ENCODE measurements at places on chromosomes 16 and 17.

DNA sequence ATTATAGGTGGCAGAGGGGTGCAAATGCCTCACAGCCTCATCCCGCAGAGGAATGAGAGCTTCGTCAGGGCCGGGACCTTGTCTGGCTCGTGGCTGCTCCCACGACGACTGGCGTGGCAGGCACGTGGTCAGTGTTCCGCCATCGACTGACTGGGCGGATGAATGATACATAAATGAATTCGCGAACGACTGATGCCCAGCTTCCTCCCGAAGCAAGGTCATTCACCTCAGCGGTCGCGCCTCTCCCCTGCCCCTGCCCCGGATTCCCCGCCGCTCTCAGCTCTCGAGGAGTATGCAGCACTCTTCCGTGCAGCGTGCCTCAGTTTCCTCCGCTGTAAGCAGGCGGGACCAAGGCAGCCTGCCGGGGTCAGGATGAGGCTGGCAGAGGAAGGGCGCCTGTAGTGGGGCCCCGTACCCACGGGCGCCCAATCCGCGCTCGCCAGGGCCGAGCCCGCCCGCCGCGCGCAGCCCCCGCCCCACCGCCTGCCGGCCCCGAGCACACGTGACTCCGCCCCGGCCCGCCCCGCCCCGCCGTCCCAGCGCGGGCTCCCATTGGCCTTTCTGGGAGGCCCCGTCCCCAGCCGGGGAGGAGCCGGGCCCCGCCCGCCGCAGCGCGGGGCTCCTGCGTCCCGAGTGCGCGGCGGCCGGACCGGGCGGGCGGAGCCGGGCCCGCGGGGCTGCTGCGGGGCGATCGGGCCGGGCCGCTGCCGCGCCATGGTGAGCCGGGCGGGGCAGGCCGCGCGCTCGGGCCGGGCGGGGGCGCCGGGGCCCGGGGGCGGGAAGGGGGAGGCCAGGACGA is at the start of gene SNN:
SNN (plus strand) TSS at position 632 of the 799 bp plus-strand sequence. CDS start 7,605 bp downstream, outside the sequence.
- DNase-seq = peak; percentile 99

- no peak for DNase-seq
Measured at GRCh38 chr16:3713587-3714242, 3.6 kb downstream of the TRAP1 start.

GRCh38 chr16:88924834-88925539 is 52.0 kb downstream of the CBFA2T3 start:
- DNase-seq = peak; percentile 79

- DNase-seq = no peak
Measured at GRCh38 chr16:80988756-80989155, 17.9 kb downstream of the CMC2 start.

DNA sequence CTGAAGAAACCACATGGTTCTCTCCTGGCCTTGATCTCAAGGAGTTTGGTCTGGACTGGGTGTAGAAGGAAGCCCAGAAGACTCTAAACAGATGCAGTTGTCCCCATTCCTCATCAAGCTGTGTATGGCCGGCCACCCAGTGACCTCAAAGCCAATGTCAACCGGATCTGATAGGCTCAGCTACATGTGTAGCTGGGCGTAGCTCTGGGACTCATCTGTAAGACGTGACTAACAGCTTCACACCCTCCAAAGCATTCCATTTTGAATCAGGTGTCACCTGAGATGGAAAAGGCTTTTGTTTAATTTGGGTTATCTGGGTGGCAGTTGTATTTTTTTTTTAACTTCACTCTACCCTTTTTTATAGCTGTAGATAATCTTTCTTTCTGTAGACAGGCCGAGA is 130.4 kb downstream of the ABCC12 start:
- DNase-seq = no peak

DNA sequence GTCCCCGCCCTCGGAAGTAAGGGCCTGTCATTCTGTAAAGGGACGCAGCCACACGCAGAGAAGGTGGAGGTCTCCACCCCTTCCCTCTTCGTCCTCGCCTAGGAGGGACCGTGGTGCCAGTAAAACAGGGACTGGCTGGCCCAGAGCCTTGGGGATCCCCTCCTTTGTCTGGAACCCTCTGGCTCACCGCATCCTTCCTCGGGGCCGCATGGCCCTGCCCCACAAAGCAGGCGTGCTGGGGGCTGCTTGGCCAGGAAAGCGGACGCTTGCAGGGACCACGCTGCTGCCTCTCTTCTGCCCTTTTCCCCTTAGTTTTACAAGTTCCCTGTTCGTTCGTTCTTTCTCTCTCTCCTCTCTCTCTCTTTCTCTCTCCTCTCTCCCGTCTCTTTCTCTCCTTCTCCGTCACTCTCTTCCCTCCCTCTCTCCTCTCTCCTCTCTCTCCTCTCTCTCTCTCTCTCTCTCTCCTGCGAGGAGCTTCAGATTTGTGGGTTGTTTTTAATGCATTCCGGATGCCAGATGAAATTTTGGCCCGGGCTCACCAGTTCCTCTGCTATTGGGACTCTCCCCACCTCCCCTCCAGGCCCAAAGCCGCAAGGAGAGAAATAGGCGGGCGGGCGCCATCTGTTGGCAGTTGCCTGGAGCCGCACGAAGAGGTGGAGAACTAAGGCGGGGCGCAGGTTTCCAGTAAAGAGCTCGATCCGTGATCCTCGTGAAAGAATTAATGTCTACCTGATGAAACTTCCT is 35.1 kb upstream of the CDRT4 start:
- DNase-seq = peak; percentile 87

DNA sequence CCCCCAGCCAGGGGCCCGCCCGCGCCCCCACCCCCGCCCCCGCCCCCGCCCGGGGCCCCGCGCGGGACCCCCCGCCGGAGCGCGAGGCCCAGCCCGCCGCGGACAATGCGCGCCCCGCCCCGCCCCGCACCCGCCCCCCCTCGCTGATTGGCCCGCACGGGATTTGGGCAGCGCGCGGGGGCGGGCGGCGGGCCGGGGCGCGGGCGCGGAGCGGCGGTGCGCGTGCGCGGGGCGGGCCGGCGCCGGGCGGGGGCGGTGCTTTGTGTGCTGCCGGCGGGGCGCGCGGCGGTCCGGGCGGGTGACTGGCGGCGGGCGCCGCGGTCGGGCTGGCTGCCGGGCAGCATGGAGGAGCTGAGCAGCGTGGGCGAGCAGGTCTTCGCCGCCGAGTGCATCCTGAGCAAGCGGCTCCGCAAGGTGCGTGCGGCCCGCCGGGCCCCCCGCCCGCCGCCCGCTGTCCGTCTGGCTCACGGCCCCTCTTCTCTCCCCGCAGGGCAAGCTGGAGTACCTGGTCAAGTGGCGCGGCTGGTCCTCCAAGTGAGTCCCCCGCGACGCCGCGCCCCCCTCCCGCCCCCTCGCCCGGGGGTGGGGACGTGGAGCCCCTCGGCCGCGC is at the start of gene CBX2:
CBX2 (plus strand) TSS at position 255 of the 610 bp plus-strand sequence; CDS start at position 343, 88 bp downstream.
- DNase-seq = peak; percentile 99

DNA sequence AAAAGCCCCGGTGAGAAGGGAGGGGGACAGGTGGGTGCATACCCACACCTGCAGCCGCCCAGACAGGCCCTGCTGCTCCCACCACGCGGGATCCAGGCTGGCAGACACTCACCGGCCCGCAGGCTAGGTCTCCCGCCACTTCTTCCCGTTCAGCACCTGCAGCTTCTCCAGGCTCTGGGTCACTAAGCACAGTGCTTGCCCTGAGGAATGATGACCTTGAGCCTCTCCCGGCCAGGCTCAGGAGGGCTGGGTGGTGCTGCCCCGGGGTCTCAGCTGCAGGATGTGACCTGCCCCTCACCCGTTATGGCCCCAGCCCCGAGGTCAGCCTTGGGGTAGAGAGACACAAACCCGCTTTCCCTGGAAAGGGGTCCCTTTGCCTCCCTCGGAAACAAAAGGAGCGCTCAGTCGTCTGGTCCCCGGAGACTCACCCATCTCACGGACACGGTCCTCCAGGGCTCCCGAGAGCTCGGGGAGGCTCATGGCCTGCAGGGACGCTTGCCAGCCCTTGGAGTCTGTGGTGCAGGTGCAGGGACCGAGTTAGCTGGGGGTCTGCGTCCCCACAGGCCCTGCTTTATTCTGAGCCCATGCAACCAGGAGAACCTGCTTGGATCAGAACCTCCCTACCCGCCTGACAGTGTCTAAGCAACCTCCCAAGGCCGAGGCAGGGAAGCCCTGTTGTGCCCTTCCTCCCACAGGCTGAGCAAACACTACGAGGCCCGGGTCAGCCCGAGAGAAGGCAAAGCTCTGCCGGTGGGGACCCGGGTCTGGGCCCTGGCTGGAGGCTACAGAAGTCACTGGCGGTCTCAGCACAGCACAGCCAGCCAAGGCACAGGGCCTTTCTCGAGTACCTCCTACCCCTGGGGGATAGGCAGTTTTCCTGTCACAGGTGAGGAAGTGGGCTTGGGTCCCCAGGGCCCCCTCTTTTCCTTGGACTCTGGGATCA is 3.8 kb downstream of the NUDT16L1 start:
- DNase-seq = no peak

GRCh38 chr16:61897657-61898056 is 138.6 kb downstream of the CDH8 start:
- DNase-seq = peak; percentile 7

- DNase-seq = peak; percentile 51
Measured at GRCh38 chr17:51000835-51001638, 119.6 kb downstream of the SPAG9 start.

- no peak for DNase-seq
Measured at GRCh38 chr16:1687427-1688316, 9.6 kb downstream of the JPT2 start.

DNA sequence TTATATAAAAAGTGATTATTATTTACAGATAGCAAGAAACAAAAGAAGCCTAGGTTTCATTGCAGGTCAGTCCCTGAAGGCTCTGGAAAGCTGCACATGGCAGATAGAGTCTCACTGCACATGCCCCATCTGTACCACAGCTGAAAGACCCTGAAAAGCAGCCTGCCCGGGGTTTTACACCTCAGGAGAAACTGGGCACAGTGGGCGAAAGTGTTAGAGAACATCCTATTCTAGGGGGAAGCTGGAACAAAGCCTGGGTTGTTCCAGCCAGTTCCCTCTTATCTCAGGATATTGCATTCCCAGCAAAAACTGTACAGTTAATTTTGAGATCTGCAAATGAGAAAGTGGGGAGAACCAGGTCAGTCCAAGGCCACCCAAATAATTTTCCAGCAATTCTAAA is 419.7 kb downstream of the CNTNAP4 start:
- DNase-seq = no peak

DNA sequence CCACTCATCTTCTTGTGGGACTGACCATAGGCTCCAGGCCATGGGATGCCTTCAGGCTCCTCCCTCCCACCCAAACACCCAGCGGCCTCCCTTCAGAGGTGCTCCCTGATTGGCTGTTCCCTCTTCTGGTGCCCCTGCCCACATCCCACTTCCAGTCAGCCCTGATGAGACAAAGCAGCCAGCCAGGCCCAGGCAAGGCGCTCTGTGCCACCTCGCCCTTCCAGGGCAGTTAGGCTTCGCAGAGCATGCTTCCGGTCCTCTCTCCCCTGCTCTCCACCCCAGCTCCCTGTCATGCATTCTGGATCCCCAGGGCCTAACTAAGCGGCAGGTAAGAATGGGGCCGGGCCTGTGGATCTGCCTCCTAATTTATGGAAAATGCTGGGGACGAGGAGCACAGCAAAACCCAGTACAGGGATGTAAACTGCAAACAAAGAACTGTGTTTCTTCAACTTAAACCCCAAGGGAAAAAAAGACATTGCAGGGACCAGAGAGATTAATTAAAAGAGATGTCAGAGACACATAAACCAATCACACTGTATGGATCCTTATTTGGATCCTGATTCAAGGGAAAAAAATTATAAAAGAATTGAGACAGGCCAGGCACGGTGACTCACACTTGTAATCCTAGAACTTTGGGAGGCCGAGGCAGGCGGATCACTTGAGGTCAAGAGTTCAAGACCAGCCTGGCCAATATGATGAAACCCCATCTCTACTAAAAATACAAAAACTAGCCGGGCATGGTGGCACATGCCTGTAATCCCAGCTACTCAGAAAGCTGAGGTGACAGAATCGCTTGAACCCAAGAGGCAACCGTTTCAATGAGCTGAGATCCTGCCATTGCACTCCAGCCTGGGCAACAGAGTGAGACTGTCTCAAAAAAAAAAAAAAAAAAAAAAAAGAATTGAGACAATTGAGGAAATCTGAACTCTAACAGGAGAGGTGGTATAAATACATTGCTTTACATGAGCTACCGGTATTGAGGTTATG is 26.0 kb downstream of the ZDHHC7 start:
- DNase-seq = no peak

DNA sequence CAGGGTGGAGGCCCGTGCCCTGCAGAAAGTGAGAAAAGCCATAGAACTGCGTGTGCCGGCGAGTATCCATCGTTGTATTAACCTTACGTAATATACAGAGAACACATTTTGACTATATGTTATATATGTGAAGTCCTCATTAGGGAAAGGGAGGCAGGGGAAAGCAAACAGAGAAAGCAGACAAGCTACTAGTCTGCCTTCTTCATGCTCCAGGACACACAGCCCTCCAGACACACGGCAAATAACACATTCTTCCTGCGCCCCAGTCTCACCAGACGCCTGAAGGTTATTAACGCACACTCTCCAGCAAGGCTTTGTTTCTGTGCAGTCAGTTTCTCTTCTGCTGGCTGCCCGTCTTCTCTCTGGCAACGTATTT is 28.8 kb downstream of the PRDM7 start:
- peak; percentile 8 for DNase-seq

DNA sequence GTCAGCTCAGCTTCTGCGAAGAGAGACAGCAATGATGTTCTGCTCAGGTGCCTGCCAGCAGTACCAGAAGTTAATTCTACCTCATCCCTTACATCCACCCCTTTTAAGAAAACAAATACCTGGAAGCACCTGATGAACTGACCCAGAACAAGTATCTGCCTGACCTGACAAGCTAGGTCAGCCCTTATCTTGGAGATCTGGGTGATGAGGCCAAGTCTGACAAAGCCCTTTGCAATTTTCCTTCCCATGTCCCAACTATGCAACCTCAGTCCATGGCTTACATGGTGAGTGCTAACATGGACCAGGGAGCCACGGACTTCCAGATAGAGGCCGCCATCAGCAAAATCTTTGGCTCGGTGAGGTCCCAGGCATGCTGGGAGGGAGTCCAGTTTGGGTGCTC is 3.6 kb downstream of the ACADVL start:
- no peak for DNase-seq

Data from GM20000 (cell line).